NCI-H2081 (cell line): ENCODE measurements at places on chromosomes 16 and 17.

DNA sequence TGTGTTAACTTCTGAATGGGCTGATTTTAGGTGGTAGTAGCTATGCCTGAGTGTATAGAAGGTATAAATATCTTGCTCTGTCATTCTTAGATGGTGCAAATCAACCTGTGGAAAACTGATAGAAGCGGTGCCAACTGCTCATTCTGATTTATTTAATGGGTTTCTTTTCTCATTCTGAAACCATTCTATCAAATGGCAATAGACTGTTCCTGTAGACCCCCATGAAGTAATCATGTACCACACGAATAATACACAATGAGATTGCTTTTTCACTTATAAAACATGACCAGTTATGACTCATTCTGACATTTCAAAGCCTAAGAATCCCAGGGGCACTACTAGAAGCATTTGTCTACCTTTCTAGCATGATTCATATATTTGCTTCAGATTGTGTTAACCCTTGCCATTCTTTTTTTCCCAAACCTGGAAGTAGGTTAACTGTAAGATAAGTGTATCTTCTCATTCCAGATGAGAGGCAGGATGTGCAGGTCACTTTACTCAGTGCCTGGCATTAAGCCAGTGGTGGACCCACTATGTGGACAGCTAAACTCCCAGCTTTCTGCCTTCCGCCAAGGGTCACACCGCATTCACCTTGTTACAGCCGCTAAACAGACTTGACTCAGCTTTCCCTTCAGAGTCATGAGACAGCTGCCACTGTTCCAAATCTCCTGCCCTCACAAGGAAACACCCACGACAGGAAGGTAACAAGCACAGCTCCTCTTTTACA, 16.4 kb upstream of the SLC16A11 start:
- no peak for DNase-seq

- DNase-seq: no peak
These were observed 140.8 kb downstream of the FTO start for GRCh38 chr16:53844804-53845203.

DNA sequence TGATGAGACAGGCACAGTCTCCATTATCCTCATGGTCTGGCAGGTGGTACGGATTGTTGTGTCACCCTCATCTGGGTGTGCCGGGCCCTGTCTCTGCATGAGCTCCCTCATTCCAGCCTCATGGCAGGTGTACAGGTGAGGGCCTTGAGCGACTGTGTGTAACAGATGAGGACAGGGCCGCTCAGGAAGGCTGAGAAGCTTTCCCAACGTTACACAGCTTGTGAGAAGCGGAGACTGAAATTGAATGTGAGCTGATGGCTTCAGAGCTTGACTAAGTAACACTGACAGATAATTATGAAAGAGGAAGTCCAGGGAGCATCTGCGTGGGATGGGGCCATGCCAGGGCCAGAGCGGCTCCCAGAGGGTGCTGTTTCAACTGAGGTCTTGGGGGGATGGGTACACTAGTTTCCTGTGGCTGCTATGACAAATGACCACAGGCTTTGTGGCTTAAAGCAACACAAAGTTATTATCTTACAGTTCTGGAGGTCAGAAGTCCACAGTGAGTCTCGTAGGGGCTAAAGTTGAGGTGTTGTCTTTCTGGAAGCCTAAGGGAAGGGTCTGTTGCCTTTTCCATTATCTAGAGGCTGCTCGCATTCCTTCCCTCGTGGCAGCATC, 36.7 kb downstream of the CMIP start:
- DNase-seq: no peak

DNA sequence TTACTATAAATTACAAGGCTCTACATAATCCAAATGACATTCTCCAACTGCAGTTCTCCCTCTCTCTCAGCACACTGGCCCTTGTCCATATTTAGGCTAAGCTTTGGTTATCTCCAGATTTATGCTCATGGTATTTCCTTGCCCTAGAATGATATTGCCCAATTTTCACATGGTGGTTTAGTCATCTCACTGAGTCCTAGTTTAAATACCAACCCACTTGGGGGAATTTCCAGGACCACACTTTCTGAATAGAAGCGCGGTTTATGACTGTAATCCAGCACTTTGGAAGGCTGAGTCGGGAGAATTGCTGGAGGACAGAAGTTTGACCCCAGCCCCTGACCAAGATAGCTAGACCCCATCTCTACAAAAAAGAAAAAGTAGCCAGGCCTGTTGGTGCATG, 280.1 kb upstream of the MON1B start:
- DNase-seq: no peak

DNA sequence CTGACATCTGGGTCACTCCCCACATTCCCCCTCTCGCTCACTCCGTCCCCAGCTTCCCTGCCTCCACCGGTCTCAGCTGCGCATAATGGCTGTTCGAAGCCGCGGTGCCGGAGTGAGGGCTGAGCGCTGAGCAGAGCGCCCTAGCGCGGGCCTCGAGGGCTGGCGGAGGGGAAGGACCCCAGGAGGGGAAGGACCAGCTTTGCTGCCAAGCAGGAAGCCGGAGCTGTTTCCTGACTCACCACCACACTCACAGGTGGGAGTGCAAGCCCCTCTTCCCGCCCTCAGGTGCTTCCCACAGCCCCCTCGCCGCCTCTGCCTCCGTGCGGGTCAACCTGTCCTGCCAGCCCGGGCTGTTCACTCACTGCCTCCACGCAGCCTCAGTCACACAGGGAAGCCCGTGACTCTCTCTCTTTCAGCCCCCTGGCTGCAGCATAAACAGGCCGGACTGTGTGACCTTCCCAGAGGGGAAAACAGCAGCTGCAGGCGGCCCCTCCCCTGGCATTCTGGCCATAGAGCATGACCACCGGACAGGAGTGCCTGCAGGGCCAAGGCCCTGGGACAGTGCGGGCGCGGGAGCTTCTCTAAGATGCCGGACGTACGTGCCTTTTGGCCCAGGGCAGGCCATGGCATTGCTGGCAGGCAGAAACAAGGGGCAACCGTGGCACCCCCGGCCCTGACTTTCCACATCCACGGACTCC, 23.7 kb downstream of the SLC43A2 start:
- no peak for DNase-seq

GRCh38 chr16:83115491-83116232, 488.9 kb downstream of the CDH13 start:
- no peak for DNase-seq

DNA sequence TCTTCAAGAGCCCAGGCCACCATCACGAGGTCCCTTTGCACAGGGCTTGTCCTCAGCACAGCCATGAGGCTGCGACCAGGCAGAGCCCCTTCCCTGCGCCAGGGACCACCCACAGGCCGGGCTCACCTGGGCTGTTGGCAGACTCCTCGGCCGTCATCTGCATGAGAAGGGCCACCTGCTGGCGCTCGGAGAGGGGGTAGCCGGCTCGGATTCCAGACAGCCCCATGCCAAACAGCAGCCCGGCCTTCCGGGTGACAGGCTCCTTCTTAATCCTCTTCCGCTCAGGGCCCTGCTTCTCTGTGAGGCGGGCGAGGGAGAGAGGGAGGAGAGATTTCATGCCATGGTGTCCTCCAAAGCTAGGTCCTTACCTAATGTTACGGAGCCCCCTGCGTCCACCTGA, 73.4 kb downstream of the ZNF778 start:
- no peak for DNase-seq

- no peak for DNase-seq
These were observed 510 bp upstream of the RAB40B start for GRCh38 chr17:82698974-82699442.

DNA sequence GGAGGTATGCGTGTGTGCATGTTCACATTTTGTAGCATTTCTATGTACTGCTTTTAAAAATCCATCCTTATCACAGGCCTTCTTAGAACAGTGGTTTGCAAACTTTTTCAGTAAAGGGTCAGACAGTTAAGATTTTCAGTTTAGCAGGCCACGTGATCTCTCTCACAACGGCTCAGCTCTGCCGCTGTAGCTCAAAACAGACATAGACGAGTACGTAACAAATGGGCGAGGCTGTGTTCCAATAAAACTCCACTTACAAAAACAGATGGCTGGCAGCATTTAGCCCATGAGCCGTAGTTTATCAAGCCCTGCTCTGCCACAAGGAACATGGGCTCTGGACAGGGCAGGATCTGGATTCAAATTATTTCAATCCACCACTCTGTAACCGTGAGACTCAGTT, 141.8 kb downstream of the XYLT1 start:
- DNase-seq: no peak

DNA sequence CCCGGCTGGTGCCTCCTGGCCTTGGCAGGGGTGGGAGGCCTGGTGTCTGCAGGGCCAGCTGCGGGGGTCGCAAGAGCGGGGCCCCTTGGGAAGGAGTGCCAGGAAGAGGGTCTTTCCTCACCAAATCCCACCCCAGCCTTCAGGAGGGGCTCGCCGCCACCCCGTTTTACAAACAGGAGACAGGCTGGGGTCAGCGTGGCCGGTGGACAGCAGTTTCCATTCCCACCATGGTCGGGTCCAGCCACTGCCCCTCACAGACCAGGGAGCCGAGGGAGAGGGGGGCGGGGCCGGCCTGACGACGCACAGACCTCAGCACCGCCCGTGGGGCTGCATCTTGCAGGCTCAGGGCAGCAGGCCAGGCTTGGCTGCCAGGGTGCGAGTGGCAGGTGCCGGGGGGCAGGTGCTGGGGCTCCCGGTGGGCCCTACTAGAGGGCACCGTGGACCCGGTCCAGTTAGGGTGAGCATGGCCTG, 7.6 kb downstream of the CBFA2T3 start:
- no peak for DNase-seq

DNA sequence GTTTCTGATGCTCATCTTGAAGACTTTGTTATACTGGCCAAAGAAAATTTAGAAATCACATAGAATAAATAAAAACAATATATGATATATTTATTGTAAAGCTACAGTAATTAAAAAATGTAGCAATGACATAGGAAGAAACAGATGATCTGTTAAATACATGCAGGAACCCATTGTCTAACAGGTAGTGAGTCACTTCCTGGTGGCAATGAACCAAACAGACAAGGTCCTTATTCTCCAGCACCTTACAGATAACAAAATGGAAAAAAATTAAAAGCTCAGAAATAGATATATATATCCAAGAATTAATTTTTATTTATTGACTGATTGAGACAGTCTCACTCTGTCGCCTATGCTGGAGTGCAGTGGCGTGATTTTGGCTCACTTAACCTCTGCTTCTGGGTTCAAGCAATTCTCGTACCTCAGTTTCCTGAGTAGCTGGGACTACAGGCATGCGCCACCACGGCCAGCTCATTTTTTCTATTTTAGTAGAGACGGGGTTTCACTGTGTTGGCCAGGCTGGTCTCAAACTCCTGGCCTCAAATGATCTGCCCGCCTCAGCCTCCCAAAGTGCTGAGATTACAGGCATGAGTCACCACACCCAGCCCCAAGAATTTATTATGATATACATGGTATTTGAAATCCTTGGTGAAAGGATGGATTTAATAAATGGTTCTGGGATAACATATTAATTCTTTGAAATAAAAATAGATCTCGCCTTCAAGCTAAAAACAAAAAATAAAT, 7.5 kb downstream of the NETO2 start:
- DNase-seq: peak; percentile 1

GRCh38 chr16:16881814-16882213, 502.9 kb downstream of the NPIPA7 start:
- no peak for DNase-seq
